ENCODE measurements at places on chromosomes 12 and 14. TPM values are rescaled to one million over a fixed set of nuclear protein-coding genes. Genes with fewer than 3 reads are reported as not detected.

- no peaks in the 10 kb centered on the region for H3K27me3 ChIP-seq
- no peak overlapping the region for H3K27ac ChIP-seq
- no peaks in the 10 kb centered on the region for H3K4me1 ChIP-seq
- no peak overlapping the region for H3K4me3 ChIP-seq
- H3K36me3 ChIP-seq: no peaks in the 10 kb centered on the region
- no peak for DNase-seq
These were observed 65.3 kb upstream of the C14orf180 start for GRCh38 chr14:104514156-104514848.

- H3K4me1 ChIP-seq: no peaks in the 10 kb centered on the region
- no peak overlapping the region for H3K27ac ChIP-seq
- H3K4me3 ChIP-seq: no peak overlapping the region
- no peaks in the 10 kb centered on the region for H3K27me3 ChIP-seq
- no peaks in the 10 kb centered on the region for H3K36me3 ChIP-seq
These were observed 364.7 kb downstream of the APAF1 start for GRCh38 chr12:99009654-99010296.

GRCh38 chr12:50764286-50765094 is 589 bp downstream of the ATF1 start:
- no peaks in the 10 kb centered on the region for H3K27me3 ChIP-seq
- H3K27ac ChIP-seq: peak overlapping the region; percentile 94
- H3K36me3 ChIP-seq: no peaks in the 10 kb centered on the region
- peak; percentile 58 for DNase-seq
- H3K4me3 ChIP-seq: peak overlapping the region; percentile 69
- H3K4me1 ChIP-seq: peaks cover 17% of the 10 kb centered on the region

DNA sequence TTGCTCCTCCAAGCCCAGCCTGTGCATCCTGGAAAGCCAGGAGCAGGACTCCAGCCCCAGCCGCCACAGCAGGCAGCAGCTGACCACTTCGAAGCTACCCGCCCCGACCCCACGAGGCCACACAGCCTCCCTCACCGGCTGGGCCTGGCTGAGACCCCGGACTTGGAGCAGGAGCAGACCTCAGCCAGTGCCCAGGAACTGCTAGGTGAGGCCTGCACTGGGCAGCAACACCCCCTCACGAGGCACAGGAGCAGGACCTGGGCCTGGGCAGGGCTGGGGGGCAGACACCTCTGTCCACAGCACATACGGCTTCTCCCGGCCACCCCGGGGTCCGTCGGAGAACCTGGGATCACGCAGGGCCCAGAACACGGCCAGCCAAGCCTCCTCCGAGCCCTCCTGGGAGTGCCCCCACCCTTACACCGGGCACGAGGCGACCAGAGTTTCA is 137.4 kb upstream of the C14orf180 start:
- no peak overlapping the region for H3K27ac ChIP-seq
- H3K4me3 ChIP-seq: no peak overlapping the region
- H3K36me3 ChIP-seq: no peaks in the 10 kb centered on the region
- H3K27me3 ChIP-seq: no peaks in the 10 kb centered on the region
- H3K4me1 ChIP-seq: no peaks in the 10 kb centered on the region

DNA sequence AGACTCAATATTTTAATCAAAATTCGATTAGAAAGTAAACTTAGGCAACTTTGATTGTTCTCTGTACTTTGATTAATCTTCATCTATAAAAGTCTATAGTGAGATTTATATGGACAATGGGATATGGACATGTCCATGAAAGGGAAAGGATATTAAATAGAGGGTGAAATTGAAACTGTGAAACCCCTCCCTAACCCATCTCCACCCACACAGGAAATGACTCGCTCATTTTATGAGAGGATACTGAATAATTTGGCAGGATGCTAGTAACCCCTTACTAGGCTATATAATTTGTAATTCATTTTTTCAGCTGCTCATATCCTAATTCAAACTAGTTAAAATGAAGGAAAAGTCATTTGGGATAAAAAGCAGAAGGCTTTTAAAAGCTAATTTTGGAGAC is 328.0 kb upstream of the ATP2B1 start:
- no peak overlapping the region for H3K27ac ChIP-seq
- no peak overlapping the region for H3K4me3 ChIP-seq
- H3K4me1 ChIP-seq: no peaks in the 10 kb centered on the region
- no peaks in the 10 kb centered on the region for H3K27me3 ChIP-seq

DNA sequence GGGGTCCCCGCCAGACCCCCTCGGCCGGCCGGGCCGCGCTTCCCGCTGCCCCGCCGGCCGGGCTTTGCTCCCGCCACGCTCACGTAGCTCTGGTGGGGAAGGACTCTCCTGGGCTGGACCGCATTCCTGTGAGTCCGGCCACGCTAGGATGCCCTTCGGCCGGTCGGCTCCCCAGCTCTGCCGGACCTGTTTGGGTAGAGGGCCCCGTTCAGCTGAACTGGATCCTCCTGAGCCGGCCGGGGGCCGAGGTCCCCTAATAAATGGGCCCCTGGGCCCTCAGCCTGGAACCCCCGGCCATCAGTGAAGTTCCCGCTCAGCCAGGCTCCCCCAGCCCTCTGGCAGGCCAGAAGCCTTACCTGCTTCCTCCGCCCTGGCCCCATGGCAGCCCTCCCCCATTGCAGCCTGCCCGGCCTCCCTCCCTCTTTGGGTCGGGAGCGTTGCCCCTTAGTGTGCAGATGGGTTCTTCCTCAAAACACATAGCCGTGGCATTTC is 593 bp downstream of the UNC119B start:
- peaks cover 5% of the 10 kb centered on the region for H3K4me1 ChIP-seq
- DNase-seq: no peak
- H3K27ac ChIP-seq: peak overlapping the region; percentile 83
- no peaks in the 10 kb centered on the region for H3K36me3 ChIP-seq
- H3K27me3 ChIP-seq: no peaks in the 10 kb centered on the region

- DNase-seq: no peak
- H3K27ac ChIP-seq: no peak overlapping the region
- H3K4me3 ChIP-seq: no peak overlapping the region
- H3K27me3 ChIP-seq: no peaks in the 10 kb centered on the region
- H3K4me1 ChIP-seq: no peaks in the 10 kb centered on the region
- H3K36me3 ChIP-seq: peaks cover 45% of the 10 kb centered on the region
These were observed 132.4 kb downstream of the ANO6 start for GRCh38 chr12:45348311-45348710.

DNA sequence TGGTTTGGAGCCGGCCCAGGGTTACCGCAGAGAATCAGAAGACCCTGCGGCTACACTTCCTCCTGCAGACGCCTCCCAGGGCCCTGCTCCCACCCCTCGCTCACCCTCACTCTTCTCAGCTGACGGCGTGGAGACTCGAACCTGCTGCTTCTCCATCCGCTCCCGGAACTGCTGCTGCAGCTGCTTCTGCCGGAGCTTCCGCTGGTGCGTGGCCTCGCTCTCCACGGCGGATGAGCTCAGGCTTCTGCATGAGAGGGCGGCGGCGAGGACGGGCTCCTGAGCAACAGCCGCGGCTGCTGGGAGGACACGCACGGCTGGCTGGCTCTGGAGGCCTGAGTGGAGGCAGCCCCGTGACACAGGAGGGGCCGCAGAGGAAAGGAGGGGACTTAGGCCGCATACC is 33.3 kb downstream of the RAD52 start:
- peaks cover 6% of the 10 kb centered on the region for H3K4me1 ChIP-seq
- no peaks in the 10 kb centered on the region for H3K27me3 ChIP-seq
- DNase-seq: peak; percentile 35
- peaks cover 18% of the 10 kb centered on the region for H3K36me3 ChIP-seq
- no peak overlapping the region for H3K27ac ChIP-seq

GRCh38 chr12:4454315-4454860 is 8.8 kb upstream of the FGF6 start:
- H3K4me3 ChIP-seq: no peak overlapping the region
- H3K27me3 ChIP-seq: no peaks in the 10 kb centered on the region
- H3K4me1 ChIP-seq: no peaks in the 10 kb centered on the region
- no peak overlapping the region for H3K27ac ChIP-seq
- no peaks in the 10 kb centered on the region for H3K36me3 ChIP-seq

ITGA7 gene
- 3.0 TPM for total RNA-seq

SLC5A8 gene
- total RNA-seq: not detected

AKAP3 gene
- total RNA-seq: 0.89 TPM

VCPKMT gene
- total RNA-seq: 16.4 TPM

NANOG gene
- total RNA-seq: 0.51 TPM

KRT80 gene
- total RNA-seq: not detected

DBX2 gene
- total RNA-seq: not detected

ANP32D gene
- not detected for total RNA-seq

SLC6A12 gene
- total RNA-seq: not detected
